Glomerular endothelial cell (primary cell): ENCODE measurements at places on chromosomes 5 and 9. TPM values are rescaled to one million over a fixed set of nuclear protein-coding genes. Genes with fewer than 3 reads are reported as not detected.

The TMEM171 gene
- total RNA-seq, result 1.7 and 2.3 TPM in 2 replicates

The CCDC69 gene
- total RNA-seq, result 10.6 and 26.1 TPM in 2 replicates

The PDE6A gene
- not detected in 2 replicates for total RNA-seq

The C8G gene
- not detected in 2 replicates for total RNA-seq
